ENCODE measurements at places on chromosomes 3 and 15.

DNA sequence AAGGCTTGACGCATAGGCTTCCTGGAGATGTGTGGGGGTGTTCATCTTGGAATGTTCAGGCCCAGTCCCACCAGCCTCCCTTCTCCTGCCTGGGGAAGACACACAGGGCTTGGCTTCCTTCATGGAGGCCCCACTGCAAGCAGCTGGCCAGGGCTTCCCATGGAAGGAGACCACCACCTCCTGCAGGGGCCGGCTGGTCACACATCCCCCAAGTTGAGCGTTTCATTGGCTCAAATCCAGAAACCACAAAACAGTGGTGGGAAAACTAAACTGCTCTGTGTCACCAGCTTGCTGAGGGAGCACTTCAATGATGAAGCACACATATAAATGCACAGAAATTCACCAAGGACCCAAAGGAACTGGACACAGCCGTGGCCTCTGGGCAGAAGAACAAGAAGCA is 8.3 kb downstream of the IQSEC1 start:
- DNase-seq: no peak

- no peak for DNase-seq
Measured at GRCh38 chr3:53109891-53110771, 20.1 kb downstream of the RFT1 start.

GRCh38 chr3:187935623-187936156 is 190.4 kb upstream of the BCL6 start:
- no peak for DNase-seq

- no peak for DNase-seq
Measured at GRCh38 chr3:146968204-146968651, 363.1 kb upstream of the PLSCR5 start.

GRCh38 chr3:126452213-126452612 is 23.5 kb downstream of the ZXDC start:
- no peak for DNase-seq

GRCh38 chr3:57001356-57001755 is 59.1 kb upstream of the SPATA12 start:
- no peak for DNase-seq

GRCh38 chr3:109210501-109210900 is 74.0 kb downstream of the C3orf85 start:
- no peak for DNase-seq

DNA sequence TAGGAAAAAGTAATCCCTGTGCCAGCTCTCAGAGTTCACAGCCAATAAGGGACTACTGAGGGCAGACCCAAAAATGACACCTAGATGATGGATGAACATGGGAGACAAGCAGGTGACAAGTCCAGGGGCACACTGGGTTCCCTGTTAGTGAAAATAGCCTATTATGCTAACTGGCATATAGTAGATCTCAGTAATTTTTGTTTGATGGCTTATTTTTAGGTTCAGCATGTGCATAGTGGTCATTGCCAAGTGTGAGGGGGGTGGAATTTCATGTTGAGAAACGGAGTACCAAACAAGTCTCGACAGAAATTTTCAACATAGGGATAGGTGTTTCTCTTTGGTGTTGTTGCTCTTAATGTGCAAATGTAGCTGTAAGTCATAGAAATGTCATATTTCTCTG is 6.4 kb upstream of the ITGB5 start:
- DNase-seq: no peak

DNA sequence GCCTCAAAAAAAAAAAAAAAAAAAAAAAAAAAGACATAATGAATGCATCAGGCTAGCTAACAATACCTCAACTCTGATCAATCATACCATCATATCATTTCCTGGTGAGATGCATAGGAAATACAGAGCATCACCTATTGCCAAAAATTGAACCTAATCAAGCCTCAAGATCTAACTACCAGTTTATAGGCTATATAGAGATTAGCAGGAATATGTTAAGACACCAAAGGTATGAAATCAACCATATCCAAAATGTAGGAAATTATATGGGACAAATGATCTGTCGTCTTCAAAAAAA is 387 bp upstream of the VPS33B start:
- no peak for DNase-seq

GRCh38 chr3:9135930-9136525 is 113.4 kb downstream of the SRGAP3 start:
- DNase-seq: no peak

DNA sequence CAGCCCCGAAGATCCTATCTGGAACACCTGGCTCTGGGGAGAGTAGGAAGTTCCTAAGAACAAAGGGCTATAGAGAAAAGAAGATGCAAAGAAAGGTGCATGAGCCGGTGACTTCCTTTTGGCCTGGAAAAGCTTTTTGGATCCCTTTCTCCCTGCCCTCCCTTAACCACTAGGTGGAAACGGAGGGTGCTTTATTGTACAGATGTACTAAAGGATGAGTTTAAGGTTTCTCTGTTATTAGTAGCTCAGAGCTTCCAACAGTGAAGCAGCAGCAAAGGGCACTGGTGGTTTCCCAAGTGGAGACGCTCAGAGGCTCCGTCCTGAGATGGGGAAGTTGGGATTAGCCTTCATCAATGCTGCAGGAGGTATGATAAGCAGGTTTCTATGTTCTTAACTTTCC is 5.9 kb upstream of the ADGRG7 start:
- no peak for DNase-seq

DNA sequence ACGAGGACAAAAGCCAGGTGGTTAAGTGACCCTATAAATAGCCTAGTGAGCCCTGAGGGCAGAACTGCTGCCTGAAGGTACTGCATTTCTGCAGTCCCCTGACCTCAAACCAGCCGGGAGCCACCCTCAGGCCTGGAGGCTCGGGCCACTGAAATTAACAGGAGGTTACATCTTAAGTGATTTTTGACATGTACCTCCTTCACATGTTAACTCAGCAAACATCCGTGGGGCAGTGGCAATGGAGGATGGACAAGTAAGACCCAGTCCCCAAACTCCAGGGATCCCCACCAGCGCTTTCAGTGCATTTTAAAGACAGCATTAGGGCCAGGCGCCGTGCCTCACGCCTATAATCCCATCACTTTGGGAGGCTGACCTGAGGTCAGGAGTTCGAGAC is 26.2 kb downstream of the PSTPIP1 start:
- DNase-seq: no peak

GRCh38 chr15:40055576-40056293 is 16.8 kb upstream of the SRP14 start:
- DNase-seq: no peak

- DNase-seq: no peak
Measured at GRCh38 chr3:72418244-72418643, 430.0 kb downstream of the SHQ1 start.

GRCh38 chr3:102085431-102086176 is 236.3 kb downstream of the NFKBIZ start:
- no peak for DNase-seq

DNA sequence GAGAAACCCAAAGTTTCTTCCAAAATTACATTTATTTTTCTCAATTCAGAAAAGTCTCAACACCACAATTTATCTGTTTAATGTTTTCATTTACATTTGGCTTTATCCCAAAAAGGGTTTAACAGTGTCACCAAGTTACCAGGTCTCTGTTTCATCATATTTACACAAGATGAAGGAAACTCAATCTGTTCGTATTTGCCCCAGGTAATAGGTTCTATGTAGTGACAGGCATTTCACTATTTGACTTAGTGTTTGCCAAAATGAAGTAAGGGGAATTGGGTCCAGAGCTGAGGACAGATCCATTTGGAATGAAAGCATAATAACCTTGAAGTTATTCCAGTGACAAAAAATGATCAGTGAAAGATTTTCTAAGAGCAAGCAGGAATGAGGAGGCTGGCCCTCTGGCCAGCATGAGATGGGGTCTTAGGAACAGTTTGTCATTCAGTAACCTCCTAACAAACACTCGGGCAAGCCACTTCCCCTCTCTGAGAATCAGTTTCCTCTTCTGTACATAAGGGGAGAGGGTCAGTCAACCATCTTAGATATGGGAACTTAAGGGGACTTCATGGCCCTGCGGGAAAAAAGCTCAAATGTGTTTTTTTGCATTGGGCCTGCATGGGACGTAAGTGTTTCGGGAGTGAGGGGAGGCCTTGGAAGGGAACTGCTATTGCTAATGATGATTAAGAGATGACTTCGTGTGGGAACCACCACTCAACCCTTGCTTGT is 31.8 kb downstream of the UMPS start:
- no peak for DNase-seq

- DNase-seq: no peak
Measured at GRCh38 chr3:138271189-138271794, 58.4 kb downstream of the NME9 start.

- no peak for DNase-seq
Measured at GRCh38 chr15:85028416-85028815, 46.8 kb downstream of the PDE8A start.

DNA sequence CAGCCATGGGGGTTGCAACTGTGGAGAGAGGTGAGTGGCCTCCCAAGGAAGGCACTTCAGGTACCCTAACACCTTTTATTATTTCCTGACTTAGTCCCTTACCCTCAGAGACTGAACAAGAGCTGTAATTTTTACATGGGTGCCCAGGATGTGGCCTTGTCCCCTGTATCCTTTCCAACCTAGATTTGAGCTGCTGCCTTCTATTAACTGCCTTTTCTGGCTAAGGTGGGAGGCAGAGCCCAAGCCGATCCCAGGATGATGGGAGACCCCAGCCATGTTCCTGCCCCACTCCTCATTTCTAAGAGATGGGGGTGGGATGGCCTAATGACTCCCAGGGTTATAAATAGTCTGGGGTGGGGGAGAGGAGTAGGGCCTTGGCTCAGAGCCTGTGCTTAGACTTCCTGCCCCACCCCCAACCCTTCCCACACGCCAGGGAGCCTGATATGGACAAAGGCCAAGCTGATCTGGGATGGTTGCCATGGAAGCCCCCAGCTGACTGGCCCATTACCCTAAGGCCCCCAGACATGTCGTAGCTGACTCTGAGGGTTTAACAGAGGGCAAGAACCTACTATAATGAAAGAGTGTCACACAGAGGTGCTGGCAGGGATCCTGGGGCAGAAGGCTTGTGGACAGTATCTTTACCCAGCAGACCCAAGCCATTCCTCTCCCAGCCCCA is 1.9 kb downstream of the KLHDC8B start:
- DNase-seq: no peak

GRCh38 chr3:35088943-35089342 is 550.4 kb upstream of the ARPP21 start:
- no peak for DNase-seq

GRCh38 chr3:157064402-157064801 is 95.5 kb downstream of the CCNL1 start:
- no peak for DNase-seq

DNA sequence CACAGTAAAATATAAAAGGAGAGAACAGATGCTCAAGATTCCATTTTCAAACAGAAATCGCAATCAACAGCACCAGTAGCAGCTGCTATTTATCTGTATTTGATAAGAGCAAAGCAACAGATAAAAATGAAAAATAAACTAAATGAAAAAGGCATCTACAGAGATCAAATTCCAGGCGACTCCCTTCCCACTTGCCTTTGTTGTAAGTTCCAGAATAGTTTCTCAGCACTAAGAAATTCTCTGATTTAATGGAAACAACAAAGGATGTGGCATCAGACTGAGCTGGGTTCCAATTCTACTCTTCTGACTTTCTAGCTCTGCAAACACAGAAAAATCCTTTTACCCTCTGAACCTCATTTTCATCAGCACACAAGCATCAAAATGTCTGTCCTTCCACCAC is 110.8 kb upstream of the MME start:
- no peak for DNase-seq

- DNase-seq: peak; percentile 98
Measured at GRCh38 chr3:113696658-113697499, 437 bp upstream of the USF3 start.

DNA sequence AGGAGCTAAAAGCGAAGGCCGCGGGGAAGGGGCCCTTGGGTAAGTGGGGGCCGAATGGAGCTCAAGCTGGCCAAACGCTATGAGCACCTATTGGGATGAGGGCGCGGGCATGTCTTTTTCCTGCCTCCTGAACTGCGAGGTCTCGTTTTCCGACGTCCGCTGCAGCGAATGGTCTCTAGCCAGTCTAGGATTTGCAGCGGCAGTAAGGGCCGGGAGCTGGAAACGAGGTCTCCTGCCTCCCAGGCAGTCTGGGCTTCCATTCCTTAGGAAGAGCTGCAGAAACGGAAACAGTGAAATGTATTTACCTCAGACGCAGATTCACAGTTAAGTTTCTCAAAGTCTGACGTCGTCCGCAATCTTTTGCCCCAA is 517 bp downstream of the TMA7 start:
- DNase-seq: no peak

DNA sequence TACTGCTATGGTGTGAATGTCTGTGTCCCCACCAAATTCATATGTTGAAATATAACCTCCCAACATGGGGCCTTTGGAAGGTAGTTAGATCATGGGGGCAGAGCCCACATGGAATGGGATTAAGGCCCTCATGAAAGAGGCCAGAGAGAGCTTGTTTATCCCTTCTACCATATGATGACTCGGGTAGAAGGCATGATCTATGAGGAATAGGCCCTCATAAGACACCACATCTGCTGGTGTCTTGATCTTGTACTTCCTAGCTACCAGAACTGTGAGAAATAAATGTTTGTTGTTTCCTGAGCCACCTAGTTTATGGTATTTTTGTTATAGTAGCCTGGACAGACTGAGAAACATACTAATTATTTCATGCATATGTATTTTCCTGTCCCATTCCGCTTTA is 51.9 kb downstream of the WWTR1 start:
- DNase-seq: no peak

- DNase-seq: no peak
Measured at GRCh38 chr3:105843994-105844393, 24.8 kb downstream of the CBLB start.

DNA sequence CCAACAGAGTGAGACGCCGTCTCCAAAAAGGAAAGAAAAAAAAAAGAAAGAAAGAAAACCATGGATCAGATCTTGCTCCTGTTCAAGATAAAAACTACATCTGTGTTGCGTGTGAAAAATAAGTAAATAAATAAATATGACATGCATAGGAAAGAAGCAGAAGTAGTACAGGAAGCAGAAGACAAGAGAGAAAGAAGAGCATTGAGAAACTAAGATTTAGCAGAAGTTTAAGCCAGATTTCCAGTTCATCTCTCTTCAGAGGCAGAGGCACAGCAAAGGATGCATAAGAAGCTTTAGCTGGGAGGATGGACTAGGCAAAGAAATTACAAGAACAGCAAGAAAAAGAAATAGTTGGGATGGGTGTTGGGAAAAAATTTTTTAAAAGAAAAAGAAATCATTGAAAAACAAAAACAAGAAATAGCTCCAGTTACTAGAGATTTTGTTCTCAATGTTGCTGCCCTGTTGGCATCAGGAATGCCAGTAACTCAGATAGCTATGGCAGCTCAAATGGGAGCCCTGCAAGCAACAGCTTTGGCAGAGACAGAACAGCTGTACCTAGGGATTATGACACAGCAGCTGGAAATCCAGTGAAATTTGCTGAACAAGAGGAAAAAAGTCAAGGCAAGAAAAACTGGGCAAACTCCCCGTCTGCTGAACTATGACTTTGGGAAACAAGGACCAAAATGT is 17.3 kb downstream of the AP3S2 start:
- DNase-seq: no peak

Measured in effector CD4-positive, alpha-beta T cell (primary cell).